B cell (primary cell): ENCODE measurements at places on chromosomes 7 and 10. TPM values are rescaled to one million over a fixed set of nuclear protein-coding genes. Genes with fewer than 3 reads are reported as not detected.

GRCh38 chr7:142836426-142836825, 18.4 kb upstream of the EPHB6 start:
- DNase-seq = no peak

DNA sequence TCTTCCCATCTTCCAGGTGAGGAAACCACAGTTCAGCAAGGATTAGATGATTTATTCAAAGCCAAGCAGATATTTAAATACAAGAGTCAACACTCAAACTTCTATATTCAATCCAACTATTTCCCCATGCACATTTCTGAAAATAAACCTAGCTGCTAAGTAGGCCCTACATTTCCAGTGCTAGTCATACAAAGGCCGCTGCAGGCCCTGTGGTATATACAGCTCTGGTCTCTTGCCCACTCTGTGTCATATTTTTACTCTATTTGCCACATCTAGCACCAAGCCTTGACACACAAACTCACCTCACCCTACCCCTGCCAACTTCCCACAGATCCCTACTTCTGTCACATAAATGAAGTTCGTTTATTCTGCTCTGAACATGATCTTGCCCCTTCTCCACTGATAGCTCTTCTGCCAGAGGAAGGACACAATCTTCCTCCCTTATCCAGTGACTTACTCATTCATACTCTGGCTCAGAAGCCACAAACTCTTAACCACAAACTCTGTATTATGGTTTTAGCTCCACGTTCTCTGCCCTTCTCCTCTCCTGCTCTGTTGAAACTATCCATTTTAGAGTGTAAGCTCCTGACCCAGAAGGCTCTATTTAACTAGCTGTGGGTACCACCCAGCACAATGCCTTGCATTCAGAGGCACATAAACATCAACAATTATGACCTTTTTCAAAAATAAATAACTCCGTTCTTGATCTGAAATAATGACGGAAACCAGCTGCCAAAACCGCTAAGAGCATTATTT, 180.7 kb downstream of the CPEB3 start:
- no peak for DNase-seq

- no peak for DNase-seq
Observed at GRCh38 chr7:157863176-157863575, 526.4 kb downstream of the DNAJB6 start.

- peak; percentile 59 for DNase-seq
Observed at GRCh38 chr7:95686109-95686508, 86.2 kb upstream of the DYNC1I1 start.

DNA sequence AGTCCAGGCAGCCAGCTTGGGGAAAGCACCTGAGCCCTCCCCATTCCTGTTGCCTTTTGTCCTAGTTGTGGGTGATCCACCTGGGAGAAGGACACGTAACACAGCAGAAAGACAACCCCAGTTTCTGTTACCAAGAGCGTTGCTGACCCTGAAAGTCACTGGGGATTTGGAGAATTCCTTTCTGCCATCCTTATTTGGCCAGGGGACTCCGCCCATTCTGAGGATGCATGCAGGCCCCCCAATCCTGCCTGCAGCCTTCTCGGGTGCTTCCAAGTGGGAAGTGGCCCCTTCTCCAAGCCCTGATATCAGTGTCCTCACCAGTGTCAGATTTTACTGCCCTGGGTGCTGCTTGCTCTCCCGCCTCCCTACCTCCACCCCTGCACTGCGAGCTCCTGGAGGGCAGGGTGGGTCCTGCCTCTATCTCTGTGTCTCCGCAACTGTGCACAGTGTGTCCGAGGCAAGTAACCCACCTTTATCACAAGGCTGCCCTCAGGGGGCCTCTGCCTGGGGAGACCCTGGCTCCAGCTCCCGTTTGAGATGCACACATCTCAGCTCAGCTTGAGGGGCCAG, 9.2 kb upstream of the ADCY1 start:
- no peak for DNase-seq

MUC12 gene
- not detected in 2 replicates for total RNA-seq
